ENCODE measurements at places on chromosomes 1 and 21.

DNA sequence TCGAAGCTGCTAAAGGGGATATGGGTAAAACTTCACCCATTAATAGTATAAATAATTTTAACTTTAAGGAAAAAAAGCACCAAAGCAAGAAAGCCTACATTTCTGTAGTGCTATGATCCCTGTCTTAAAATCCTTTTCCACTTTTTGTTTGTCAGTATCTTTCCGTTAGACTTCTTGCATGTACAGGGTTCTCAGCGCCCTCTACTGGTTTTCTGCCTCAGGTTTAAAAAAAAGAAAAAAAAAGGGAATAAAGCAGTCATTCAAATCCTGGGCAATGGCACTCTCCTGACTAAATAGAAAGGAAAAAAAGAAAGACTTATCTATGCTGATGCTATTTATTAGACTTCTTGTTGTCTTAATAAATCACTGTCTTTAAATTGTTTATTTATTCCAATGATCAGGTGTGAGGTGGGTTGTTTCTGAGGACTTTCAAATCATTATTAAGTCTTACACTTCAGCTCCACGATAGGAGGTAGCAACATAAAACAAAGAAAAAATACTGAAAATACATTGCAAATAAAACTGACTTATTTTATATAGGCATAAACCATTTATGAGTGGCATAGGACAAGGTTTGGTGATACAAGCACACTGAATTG, 475.4 kb upstream of the NR5A2 start:
- no peak for DNase-seq

DNA sequence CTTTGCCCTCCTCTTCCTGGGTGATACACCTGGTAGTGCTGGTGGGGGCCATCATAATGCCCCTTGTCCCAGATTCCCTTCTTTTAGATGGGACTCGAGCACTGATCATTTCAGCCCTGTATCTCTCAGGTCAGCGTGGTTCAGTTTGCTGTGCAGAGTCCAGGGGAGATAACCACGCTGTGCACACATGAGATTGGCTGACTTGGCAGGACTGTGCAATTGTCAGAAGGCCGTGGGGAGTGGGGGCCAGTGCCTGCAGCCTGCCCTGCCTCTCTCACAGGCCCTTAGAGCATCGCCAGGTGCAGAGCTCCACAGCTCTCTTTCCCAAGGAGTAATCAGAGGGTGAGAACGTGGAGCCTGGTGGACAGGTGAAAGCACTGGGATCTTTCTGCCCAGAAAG, 15.2 kb downstream of the EPHX1 start:
- DNase-seq = no peak

- DNase-seq = no peak
Measured at GRCh38 chr1:22262583-22262982, 119.7 kb upstream of the WNT4 start.

GRCh38 chr1:70112838-70113237, 92.5 kb downstream of the LRRC40 start:
- DNase-seq = no peak

- DNase-seq = no peak
Measured at GRCh38 chr1:98556521-98557158, 104.9 kb upstream of the SNX7 start.

GRCh38 chr1:4003846-4004505, 103.9 kb upstream of the C1orf174 start:
- DNase-seq = no peak

DNA sequence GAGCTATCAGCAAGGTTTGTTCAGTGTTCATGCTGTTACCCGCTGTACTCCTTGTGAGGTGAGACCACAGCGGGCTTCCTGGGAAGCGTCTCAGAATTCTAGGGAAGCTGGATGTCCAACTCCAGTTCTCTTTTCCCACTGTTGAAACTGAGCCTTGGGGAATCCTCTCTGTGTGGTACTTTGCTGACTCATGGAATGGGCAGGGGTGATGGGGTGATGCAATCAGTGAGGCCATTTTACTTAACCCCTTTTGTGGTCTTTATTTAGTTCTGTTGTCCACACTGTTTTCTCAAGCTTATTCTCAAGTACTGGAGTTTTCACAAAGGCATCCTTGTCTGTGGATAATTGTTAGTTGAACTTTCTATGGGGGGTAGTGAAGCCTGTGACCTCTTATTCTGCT, 42.6 kb downstream of the ACKR1 start:
- no peak for DNase-seq

DNA sequence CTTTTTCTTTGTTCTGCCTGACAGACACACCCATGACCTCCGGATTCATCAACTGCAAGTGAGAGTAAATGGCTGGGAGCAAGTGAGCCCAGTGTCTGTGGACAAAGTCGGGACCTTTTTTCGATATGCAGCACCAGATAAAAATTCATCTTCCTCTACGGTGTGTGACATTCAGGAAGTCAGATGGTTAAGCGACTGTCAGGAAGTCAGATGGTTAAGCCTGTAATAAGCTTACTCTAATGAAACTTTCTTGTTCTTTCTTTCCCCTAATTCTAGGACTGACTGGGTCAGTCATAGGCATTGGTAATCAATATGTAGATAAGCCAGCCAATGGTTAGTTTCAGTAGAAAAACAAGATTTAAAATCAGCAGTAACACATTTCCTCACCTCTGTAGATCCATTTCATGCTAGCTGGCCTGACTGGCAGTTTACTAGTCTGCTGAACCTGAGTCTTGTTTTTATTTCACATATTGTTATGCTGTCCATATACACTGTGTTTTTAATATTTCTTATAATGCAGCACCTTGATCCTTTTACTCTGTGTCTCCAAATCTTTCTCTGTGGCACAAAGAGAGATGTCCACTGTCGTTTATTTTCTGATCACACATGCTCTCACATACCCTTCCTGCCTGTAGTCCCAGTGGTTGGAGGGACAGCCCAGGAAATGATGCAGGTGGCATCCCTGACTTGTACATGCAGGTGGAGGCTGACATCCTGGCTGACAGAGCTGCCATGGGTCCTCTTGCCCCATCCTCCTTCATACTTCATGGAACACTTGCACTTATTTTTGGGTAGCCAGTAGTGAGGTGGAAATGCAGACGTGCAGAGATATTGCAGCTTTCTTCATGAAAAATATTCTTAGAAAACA, 115.8 kb downstream of the VPS13D start:
- no peak for DNase-seq

DNA sequence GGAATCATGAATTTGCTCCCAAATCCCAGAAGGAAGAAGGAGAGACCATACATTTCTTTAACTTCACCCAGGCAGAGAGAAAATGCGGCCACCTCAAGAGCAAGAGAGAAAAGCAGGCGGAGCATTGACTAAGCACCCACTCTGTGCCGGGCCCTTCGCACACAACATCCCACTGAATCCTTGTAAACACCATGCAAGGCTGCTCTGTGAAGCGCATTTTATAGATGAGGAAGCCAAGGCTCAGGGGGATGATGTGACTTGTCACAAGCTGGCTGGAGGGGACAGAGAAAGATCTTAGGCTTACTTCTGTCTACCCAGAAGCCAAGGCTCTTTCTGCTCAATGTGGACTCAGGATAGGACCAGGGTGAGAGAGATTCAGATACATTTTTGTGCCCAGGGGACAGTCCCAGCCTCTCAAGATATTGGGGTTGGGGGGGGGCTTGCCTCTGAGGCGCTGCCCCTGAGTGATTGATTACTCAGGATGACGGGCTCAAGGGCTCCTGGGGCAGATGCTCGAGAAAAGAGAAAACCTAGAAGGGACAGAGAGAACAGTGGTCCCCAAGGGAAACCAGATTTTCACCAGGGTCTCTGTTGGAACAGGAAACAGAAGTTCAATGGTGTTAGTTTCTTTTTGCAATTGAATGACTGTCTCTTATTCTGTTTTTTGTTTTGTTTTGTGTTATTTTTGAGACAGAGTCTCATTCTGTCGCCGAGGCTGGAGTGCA, 19.5 kb downstream of the PADI2 start:
- DNase-seq = no peak

- no peak for DNase-seq
Measured at GRCh38 chr1:100750005-100750885, 30.7 kb downstream of the VCAM1 start.

DNA sequence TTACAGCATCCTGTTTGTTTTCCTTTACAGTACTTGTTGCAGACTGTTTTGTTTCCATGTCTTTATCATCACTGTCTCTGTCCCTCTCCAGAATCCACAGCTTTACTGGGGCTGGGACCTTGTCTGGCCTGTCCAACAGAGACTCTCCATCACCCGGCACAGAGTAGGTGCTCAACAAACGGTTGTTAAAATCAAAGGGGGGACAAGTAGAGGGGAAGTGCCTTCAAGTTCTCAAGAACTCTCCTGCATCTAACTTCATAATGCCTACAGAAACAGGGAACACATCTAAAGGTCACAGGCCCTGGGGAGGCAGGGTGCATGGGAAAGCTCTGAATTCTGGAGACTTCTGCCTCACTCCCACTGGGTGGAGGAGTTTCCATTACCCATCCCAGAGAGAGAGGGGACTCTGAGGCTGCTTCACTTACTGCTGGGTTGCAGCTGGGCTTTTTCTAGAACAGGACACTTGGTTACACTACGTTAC, 2.3 kb upstream of the ECE1 start:
- no peak for DNase-seq

DNA sequence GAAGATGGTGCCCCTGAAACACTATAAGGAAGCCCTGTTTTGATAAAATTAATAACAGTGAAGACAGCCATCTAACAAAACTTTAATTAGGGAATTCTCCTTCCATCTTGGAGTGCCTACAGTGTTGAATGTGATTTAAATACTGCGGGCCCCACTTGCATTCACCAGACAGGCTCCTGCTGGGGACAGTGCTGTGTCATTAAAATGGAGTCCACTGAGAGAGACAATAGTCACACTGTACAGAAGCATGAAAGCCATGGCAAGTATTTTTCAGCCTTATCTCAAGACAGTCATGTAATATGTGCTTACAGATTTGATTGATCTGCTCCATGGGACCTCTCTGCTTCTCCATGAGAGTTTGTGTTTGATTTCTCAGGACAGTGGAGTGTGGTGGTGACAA, 29.7 kb upstream of the ZBTB18 start:
- no peak for DNase-seq

GRCh38 chr1:151958959-151959358, 34.7 kb downstream of the S100A10 start:
- DNase-seq = no peak

DNA sequence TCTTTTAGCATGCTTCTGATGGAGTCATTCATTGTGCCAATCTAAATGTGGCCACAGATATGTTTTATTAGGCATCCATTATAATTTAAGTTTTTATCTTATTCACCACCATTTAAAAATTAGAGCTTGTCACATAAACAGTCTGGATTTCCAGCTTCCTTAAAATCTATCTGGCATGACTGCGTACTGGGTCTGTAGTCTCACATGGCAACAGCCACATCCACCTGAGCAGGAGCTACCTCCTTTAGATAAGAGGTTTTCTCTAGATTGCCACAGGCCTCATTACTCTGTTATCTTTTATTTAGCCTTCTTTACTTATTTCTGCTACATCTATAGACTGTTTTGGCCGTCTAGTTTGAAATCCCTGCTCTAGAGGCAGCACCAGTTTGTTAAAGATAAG, 29.1 kb downstream of the B3GALT2 start:
- DNase-seq = no peak

Measured in stimulated activated CD4-positive, alpha-beta T cell treated with anti-CD3 and anti-CD28 coated beads, Interleukin-1b, Interleukin-23, amount 100 ng/mL, for 1 hour (primary cell).